T-cell (primary cell): ENCODE measurements at places on chromosomes 5 and 9. TPM values are rescaled to one million over a fixed set of nuclear protein-coding genes. Genes with fewer than 3 reads are reported as not detected.

RANBP3L gene
- total RNA-seq: not detected

LOX gene
- 0.20 TPM for total RNA-seq

IRX1 gene
- not detected for total RNA-seq

SEMA5A gene
- 1.7 TPM for total RNA-seq

DNA sequence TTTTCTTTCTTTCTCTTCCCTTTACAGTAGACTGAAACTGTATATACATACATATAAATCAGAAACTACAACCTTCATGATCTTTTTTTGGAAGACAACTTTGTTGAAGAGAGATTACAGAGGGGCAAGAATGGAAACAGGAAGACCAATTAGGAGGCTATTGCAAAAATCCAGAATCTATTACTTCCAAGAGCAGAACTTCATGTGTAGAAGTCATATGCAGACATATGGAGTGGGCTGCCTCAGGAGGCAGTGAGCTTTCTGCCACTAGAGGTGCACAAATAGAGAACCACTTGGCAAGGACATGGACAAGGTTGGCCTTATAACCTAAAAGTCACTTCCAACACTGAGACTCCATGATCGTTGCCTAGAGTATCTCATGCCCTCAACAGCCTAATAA lies 157.8 kb upstream of the NR4A3 start:
- peaks cover 2% of the 10 kb centered on the region for H3K4me1 ChIP-seq
- H3K27ac ChIP-seq: no peak overlapping the region
- H3K27me3 ChIP-seq: no peaks in the 10 kb centered on the region
- H3K36me3 ChIP-seq: no peaks in the 10 kb centered on the region
- no peak for DNase-seq
